Esophagus squamous epithelium (tissue), 5 donors: ENCODE measurements at places on chromosomes 4 and X.
A peak's percentile ranks its signal among the peaks of the same experiment; 100 is the strongest.

DNA sequence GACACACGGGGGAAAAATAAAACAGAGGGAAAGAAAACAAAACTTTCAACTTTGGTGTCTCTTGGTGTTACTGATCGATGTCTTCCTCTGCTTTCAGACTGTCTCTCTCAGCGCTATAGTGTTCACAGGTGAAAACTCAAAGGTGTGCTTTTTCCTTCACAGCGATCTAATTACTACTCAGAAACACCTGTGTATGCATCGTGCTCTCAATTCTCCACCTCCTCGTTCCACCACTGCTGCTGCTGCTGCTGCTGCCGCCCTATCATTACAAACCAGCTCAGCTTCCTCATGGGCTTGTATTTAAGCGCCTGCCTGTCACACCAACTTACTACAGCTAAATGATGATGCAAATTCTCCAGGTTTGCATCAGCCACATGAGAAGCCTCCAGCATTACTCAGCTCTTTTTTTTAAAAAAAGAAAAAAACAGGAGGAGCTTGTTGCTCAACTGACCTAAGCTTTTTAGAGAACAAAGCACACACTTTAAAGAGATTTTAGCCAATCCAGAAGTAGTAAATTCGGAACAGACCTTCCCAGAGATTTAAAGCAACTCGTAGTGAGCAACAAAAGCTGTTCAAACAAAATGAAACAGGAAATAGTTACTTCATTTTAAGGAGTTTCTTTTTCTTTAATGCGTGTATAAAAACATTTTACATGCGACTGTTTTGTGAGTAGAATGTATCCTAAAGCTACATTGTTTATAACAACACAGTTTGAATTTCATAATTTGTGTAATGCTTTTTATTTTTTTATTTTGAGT, at the start of gene SLC7A11:
TSS of gene SLC7A11 (minus strand) at position 274 of the 758 bp plus-strand sequence. CDS start 280 bp downstream, outside the sequence.
- no peaks in the 10 kb centered on the region for H3K4me1 ChIP-seq
- peak; percentile 8 for DNase-seq
- peak within 1 kb of the TSS; percentile 38 for H3K4me3 ChIP-seq
- no peaks in the 10 kb centered on the region for H3K36me3 ChIP-seq

GRCh38 chr4:29966386-29966785, 753.8 kb upstream of the PCDH7 start:
- H3K27me3 ChIP-seq, result no peaks in the 10 kb centered on the region
- DNase-seq, result no peak
- H3K27ac ChIP-seq, result no peak overlapping the region
- H3K36me3 ChIP-seq, result no peaks in the 10 kb centered on the region
- no peak overlapping the region for H3K4me3 ChIP-seq

- H3K4me1 ChIP-seq, result no peaks in the 10 kb centered on the region
- H3K27me3 ChIP-seq, result no peaks in the 10 kb centered on the region
- no peaks in the 10 kb centered on the region for H3K36me3 ChIP-seq
- H3K27ac ChIP-seq, result no peak overlapping the region
- H3K4me3 ChIP-seq, result no peak overlapping the region
Measured at GRCh38 chrX:98956014-98956413, 1454.1 kb downstream of the PCDH19 start.

GRCh38 chrX:40165861-40166260, 68.1 kb upstream of the BCOR start:
- no peak for DNase-seq
- peaks cover 11% of the 10 kb centered on the region for H3K4me1 ChIP-seq
- H3K4me3 ChIP-seq, result no peak overlapping the region
- no peaks in the 10 kb centered on the region for H3K27me3 ChIP-seq
- no peak overlapping the region for H3K27ac ChIP-seq

DNA sequence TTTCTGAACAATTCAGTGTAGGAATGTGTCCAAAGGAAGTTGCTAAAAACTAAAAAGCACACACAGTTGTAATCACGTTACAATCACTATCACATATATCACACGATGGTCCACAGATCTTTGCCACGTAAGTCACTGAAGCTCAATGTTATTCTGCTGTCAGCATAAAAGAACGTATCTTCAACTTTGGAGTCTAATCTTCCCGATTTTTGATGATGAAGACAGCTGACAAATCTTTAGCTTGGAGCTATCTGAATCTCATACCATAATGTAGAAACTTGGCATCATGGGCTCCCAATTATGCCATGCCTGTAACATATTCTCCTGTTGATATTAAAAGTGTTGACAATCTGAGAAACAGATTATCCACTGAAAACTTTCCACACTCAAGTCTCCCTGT, 158.4 kb downstream of the UBE2NL start:
- no peaks in the 10 kb centered on the region for H3K4me1 ChIP-seq
- no peak overlapping the region for H3K4me3 ChIP-seq
- no peaks in the 10 kb centered on the region for H3K36me3 ChIP-seq
- no peak overlapping the region for H3K27ac ChIP-seq

- H3K27me3 ChIP-seq, result no peaks in the 10 kb centered on the region
- DNase-seq, result no peak
- H3K27ac ChIP-seq, result no peak overlapping the region
- no peaks in the 10 kb centered on the region for H3K36me3 ChIP-seq
Measured at GRCh38 chr4:54541426-54542118, 116.2 kb upstream of the KIT start.

DNA sequence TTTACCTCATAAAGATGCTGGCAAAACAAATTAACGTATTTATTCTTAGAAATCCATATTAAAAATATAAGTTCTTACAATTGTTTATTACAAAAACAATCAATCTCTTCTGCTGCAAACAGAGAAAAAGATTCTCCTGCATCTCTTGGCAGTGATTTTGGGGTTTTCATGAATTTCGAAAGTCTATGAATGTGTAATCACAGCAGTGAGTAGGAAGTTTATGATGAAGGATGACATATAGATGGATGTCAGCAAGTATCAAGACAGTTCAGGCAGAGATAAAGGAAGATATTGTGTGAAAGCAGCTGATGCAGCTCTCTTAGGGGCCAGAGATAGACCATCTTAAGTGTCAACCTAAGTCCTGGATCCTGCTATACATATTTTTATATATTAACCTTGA, 196.9 kb upstream of the BANK1 start:
- DNase-seq, result no peak
- no peak overlapping the region for H3K27ac ChIP-seq
- no peaks in the 10 kb centered on the region for H3K27me3 ChIP-seq
- H3K4me1 ChIP-seq, result no peaks in the 10 kb centered on the region
- H3K4me3 ChIP-seq, result no peak overlapping the region

- no peak for DNase-seq
- H3K27ac ChIP-seq, result no peak overlapping the region
- no peaks in the 10 kb centered on the region for H3K4me1 ChIP-seq
- no peak overlapping the region for H3K4me3 ChIP-seq
- no peaks in the 10 kb centered on the region for H3K27me3 ChIP-seq
Measured at GRCh38 chr4:9988363-9988749, 32.9 kb downstream of the SLC2A9 start.

- peak overlapping the region; percentile 98 for H3K27ac ChIP-seq
- H3K27me3 ChIP-seq, result no peaks in the 10 kb centered on the region
- no peak for DNase-seq
- peaks cover 59% of the 10 kb centered on the region for H3K4me1 ChIP-seq
Measured at GRCh38 chrX:107673431-107673830, 45.1 kb downstream of the PRPS1 start.

GRCh38 chrX:105781804-105782203, 40.5 kb upstream of the NRK start:
- no peaks in the 10 kb centered on the region for H3K27me3 ChIP-seq
- DNase-seq, result no peak
- no peak overlapping the region for H3K4me3 ChIP-seq
- H3K4me1 ChIP-seq, result no peaks in the 10 kb centered on the region
- H3K36me3 ChIP-seq, result no peaks in the 10 kb centered on the region
- H3K27ac ChIP-seq, result no peak overlapping the region

DNA sequence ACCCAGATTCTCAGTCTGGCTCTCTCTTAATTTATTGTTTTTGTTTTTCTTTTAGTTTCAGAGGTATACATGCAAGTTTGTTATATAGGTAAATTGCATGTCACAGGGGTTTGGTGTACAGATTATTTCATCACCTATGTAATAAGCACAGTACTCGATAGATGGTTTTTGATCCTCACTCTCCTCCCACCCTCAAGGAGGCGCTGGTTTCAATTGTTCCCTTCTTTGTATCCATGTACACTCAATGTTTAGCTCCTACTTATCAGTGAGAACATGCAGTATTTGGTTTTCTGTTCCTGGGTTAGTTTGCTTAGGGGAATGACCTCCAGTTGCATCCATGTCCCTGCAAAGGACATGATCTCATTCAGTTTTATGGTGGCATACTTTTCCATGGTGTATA, 198.4 kb downstream of the STK32B start:
- no peaks in the 10 kb centered on the region for H3K27me3 ChIP-seq
- no peak overlapping the region for H3K27ac ChIP-seq
- no peaks in the 10 kb centered on the region for H3K4me1 ChIP-seq
- no peaks in the 10 kb centered on the region for H3K36me3 ChIP-seq
- no peak for DNase-seq
- H3K4me3 ChIP-seq, result no peak overlapping the region

DNA sequence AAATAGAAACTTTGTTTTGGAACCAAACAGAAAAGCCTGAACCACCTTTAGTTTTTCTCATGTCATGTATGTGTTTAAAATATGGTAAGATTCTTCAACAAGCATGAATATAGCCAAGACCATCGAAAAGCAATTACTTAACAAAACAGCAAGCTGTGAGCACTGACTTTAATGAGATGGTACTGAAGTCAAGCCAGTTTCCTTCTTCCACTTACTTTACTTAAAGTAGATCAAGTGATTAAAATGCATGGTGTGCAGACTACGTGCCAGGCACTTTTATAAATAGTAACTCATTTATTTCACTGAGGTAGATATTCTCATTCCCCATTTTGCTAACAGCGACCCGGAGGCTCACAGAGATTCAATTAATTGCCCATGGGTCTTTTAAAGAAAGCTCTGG, 46.2 kb upstream of the FGFBP2 start:
- H3K27ac ChIP-seq, result no peak overlapping the region
- H3K4me1 ChIP-seq, result no peaks in the 10 kb centered on the region
- no peak for DNase-seq
- no peak overlapping the region for H3K4me3 ChIP-seq
- no peaks in the 10 kb centered on the region for H3K36me3 ChIP-seq
